ENCODE measurements at places on chromosomes 5 and 9.

- H3K36me3 ChIP-seq: no peaks in the 10 kb centered on the region
- no peak overlapping the region for H3K4me3 ChIP-seq
- H3K4me1 ChIP-seq: no peaks in the 10 kb centered on the region
- H3K27ac ChIP-seq: no peak overlapping the region
- H3K27me3 ChIP-seq: no peaks in the 10 kb centered on the region
Measured at GRCh38 chr5:6832994-6833393, 119.8 kb downstream of the TENT4A start.

GRCh38 chr5:57362951-57363350 is 119.7 kb downstream of the ACTBL2 start:
- no peak overlapping the region for H3K4me3 ChIP-seq
- no peak for DNase-seq
- H3K36me3 ChIP-seq: no peaks in the 10 kb centered on the region
- H3K4me1 ChIP-seq: no peaks in the 10 kb centered on the region
- H3K27me3 ChIP-seq: no peaks in the 10 kb centered on the region
- no peak overlapping the region for H3K27ac ChIP-seq

DNA sequence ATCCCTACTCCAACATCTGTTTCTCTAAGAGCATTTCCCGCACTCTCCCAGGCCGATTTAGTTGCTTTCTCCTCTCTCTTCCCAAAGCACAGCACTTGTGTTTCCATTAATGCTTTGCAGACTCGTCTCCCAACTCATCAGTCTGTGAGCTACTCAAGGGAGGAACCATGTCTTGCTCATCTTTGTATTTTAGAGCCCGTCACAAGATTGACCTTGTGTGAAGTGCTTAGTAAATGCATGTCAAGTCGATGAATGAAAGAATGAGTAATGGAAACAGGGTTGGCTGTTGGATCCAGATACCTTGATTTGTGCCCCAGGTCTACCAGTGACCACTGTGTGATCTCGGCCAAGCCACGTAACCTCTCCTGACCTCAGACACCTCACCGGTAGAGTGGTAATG is 99.3 kb downstream of the KLF4 start:
- peaks cover 7% of the 10 kb centered on the region for H3K4me1 ChIP-seq
- H3K4me3 ChIP-seq: no peak overlapping the region
- H3K36me3 ChIP-seq: no peaks in the 10 kb centered on the region

DNA sequence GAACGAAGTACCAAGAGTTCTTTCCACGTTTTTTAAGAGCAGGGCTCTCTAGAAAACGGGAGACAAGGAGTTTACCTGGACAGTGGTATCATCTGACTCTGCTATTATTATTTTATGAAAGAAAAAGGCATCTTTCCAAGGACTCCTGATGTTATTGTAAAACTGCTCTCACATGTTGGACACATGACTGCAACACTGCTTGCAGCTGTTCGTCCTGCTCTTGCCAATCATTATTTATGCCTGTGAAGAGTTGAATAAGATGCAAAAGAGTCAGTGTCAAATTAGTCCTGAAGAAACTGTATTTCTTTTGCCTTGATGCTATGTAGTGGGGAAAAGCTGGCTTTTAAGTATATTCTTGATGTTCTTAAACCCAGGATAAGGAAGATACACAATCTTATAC is 284.5 kb upstream of the PTGER4 start:
- H3K27me3 ChIP-seq: no peaks in the 10 kb centered on the region
- no peak overlapping the region for H3K27ac ChIP-seq
- no peaks in the 10 kb centered on the region for H3K4me1 ChIP-seq

DNA sequence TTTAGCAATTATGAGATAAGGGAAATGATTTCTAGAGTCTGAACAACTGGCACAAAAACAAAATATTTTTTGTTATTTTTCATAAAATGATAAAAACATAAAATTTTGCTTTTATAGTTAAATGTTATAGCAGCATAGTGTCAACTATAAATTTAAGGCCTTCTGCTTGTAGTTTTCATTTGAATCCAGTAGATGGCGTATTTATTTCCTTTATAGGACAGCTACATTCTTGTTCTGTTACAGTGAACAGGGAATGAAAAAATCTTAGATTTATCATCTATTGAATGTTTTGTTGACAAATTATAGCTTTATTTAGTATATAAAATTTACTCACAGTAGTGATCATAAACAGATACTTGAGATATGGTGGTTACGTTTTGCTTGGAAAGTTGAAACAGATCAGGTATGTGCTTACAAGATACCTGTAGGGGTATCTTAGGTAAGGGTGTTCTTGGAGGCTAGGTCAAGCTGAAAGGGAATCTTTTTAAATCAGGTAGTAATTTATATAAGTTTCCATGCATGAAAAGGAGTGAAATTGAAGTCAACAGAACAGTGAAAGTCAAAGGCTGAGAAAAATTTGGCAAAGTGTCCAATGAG is 239.3 kb upstream of the GRIN3A start:
- H3K27ac ChIP-seq: no peak overlapping the region
- no peaks in the 10 kb centered on the region for H3K27me3 ChIP-seq
- H3K4me3 ChIP-seq: no peak overlapping the region
- no peaks in the 10 kb centered on the region for H3K4me1 ChIP-seq
- no peaks in the 10 kb centered on the region for H3K36me3 ChIP-seq

- no peaks in the 10 kb centered on the region for H3K27me3 ChIP-seq
- DNase-seq: no peak
- no peak overlapping the region for H3K27ac ChIP-seq
- H3K36me3 ChIP-seq: no peaks in the 10 kb centered on the region
- H3K4me1 ChIP-seq: peaks cover 4% of the 10 kb centered on the region
- H3K4me3 ChIP-seq: no peak overlapping the region
Measured at GRCh38 chr5:53469946-53470687, 10.3 kb upstream of the FST start.

DNA sequence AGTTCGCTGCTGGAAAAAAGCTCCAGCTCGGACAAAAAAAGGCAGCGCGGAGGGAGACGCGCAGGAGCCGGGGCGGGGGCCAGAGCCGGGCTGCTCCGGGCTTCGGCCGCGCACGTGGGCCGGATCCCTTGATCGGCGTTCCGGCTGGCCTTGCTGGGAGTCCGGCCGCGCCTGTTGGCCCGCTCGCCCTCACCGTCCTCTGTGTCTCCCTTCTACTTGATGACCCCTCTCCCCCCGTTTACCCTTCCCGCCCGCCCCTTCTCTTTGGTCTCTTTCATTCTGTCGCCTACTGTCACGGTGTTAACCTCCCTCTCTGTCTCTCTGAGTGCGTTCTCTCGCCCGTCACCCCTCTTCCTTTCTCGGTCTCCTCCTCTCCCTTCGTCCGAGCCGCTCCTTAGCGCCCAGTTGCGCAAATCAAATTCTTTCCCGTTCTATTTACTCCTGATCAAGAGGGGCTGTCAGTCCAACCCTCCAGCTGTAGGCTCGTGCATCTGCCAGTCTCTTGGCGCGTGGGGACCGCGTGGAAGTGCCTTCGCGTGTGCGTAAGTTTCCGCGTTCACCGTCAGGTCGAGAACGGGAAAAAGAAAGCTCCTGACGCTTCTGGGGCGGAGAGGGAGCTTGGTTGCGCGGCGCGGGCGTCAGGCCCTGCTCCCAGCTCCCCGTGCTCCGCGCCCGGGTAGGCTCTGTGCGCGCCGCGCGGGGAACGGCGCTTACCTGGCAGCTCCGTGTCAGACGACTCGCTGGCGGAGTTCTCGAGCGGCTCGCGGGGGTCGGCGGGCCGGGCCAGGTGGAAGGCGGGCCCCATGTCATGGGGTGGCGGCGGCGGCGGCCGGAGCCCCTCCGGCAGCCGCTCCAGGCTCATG is 798 bp downstream of the PITX1 start:
- no peak overlapping the region for H3K27ac ChIP-seq
- peaks cover 42% of the 10 kb centered on the region for H3K27me3 ChIP-seq
- no peaks in the 10 kb centered on the region for H3K36me3 ChIP-seq
- H3K4me1 ChIP-seq: peaks cover 24% of the 10 kb centered on the region
- no peak for DNase-seq
- peak overlapping the region; percentile 49 for H3K4me3 ChIP-seq

GRCh38 chr9:69425136-69425801 is 100.3 kb downstream of the ENTREP1 start:
- DNase-seq: peak; percentile 52
- H3K4me1 ChIP-seq: peaks cover 3% of the 10 kb centered on the region
- no peak overlapping the region for H3K27ac ChIP-seq
- no peaks in the 10 kb centered on the region for H3K36me3 ChIP-seq

- no peak for DNase-seq
- no peak overlapping the region for H3K27ac ChIP-seq
- H3K36me3 ChIP-seq: no peaks in the 10 kb centered on the region
- H3K4me1 ChIP-seq: peaks cover 20% of the 10 kb centered on the region
- H3K27me3 ChIP-seq: no peaks in the 10 kb centered on the region
Measured at GRCh38 chr9:9747787-9748186, 865.0 kb downstream of the PTPRD start.

Measured in liver (tissue), 10 donors.